ENCODE measurements at places on chromosomes 16 and 17.

GRCh38 chr17:5919089-5919488, 151.1 kb upstream of the WSCD1 start:
- DNase-seq, result no peak

DNA sequence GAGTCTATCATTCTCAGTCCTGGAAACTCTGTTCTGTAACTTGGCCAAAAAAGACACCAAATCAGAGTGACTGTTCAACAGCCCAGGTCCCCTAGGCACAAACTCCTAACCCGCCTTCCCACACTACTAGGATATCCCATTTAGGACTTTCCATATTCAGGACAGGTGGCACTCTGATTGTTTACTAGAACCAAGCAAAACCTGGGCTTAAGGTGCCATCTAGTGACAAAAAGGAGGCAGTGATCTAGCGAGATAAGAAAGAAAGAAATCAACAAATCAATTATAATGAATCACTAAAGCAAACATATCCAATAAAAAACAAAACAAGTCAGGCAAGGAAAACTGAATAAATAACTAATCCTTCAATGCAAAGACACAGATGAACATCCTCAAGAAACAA, 203.9 kb downstream of the CEP112 start:
- DNase-seq, result peak; percentile 47

DNA sequence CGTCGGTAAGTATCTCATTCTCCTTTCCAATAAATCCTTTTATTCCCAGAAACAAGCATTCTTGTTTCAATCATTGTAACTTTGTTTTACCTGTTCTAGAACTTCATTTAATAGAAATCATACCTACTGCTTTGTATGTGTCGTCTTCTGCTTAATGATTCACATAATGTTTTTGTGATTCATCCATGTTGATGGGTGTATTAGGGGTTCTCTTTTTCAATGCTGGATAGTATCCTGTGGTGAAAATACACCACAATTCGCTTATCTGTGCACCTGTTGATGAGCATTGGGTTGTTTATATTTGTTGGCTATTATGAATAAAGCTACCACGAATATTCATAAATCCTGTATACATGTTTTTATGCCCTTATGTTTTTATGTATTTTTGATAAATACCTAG, 703.2 kb downstream of the MAF start:
- DNase-seq, result no peak

DNA sequence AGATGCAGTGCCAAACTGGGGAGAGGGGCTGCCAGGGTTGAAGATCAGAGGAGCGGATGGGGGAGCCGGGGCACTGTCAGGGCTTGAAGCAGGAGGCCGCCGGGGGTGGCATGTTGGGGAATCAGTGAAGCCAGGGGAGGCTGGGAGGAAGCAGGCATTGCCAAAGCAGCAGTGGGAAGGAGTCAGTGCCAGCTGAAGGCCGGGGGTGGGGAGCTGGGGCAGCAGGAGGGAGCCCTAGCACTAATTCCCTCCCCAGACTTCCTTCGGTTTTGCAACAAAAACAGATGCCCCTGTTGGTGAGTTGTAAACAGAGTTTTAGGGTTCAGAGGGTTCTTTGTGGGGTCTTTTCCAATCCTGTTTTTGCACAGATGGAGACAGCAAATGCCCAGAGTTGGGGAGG, 10.9 kb upstream of the TAC4 start:
- DNase-seq, result no peak

DNA sequence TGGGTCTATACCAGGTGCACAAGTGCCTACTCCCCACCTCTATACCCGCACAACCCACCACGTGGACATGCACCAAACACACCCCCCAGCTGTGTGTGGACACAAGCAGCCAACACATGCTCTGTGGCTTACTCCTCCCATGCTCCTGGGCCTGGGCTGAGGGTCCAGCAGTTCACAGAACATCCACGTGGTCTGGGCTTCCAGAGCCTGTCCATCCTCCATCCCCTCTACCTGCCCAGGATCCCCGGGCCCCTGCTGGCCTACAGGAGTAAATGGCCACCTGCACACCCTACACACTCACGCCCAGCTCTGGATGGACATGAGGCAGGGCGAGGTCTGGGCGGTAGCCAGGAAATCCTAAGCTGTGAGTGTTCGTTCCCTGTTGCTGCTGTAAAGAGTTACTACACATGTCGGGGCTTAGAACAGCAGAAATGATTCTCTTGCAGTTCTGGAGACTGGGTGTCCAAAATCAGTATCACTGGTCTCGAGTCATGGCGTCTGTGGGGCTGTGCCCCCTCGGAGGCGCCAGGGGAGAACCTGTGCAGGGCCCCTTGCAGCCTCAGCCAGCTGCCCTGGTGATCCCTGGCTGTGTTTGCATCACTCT, 15.0 kb upstream of the RAI1 start:
- no peak for DNase-seq

Measured in NCI-H524 (cell line).